Activated CD4-positive, CD25-positive, alpha-beta regulatory T cell (primary cell): ENCODE measurements at places on chromosomes 3 and 15.

DNA sequence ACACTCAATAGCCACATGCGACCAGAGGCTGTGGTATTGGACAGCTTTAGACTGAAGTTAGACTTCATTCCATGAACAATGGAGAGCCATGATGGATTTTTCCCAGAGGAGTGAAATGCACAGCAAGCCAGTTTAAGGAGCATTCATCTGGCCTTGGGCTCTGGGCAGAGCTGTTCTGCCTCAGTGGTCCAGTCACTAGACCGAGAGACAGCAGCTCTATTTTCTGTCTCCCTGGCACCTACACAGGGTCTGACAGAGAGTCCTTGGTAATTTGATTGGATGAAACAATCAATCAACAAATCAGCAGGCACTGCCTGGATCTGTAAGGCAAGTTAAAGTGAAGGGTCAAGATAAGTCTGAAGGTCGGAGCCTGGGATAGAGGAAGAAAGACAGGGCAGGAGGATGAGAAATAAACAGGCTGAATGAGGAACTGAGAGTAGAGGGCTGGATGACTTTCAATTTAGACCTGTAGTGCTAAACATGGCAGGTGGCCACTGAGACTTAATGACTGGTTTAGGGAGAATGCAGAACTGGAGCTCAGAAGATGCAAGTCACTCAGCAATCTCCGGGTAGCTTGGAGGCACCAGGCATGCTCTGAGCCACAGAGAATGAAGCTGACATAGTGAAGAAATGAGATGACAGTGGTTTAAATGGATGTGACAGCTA lies 98.5 kb upstream of the SLC25A36 start:
- no peak for DNase-seq

DNA sequence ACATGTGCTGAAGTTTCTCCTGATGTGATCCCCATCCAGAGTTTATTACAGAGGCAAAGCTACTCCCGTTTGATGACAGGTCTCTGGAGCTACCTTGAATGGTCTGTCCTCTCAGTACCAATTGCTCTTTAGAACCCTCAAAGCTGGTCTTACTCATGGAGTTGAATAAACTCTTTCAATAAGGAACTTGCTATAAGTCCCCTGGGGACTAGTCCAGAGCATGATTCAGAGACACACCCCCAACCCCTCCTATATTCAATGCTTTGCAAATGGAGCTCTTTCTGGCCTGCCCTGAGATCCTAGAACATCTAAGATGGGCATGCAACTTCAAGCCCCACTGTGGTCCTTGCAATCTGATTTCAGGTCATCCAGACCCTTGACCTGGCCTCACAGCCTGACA lies 23.9 kb upstream of the TPM1 start:
- DNase-seq, result no peak

- DNase-seq, result no peak
Observed at GRCh38 chr15:68729789-68730411, 90.8 kb downstream of the ANP32A start.

- no peak for DNase-seq
Observed at GRCh38 chr15:57297163-57297593, 79.1 kb upstream of the CGNL1 start.

- DNase-seq, result no peak
Observed at GRCh38 chr3:126014252-126014651, 45.3 kb downstream of the ROPN1B start.

- no peak for DNase-seq
Observed at GRCh38 chr15:77004189-77004588, 9.3 kb downstream of the PSTPIP1 start.

- no peak for DNase-seq
Observed at GRCh38 chr3:192745150-192745549, 17.8 kb upstream of the FGF12 start.
